ENCODE measurements at places on chromosomes 5 and 9.

GRCh38 chr5:44809215-44809955 lies 638 bp downstream of the MRPS30 start:
- peak; percentile 27 for DNase-seq

- no peak for DNase-seq
These were observed 143.6 kb downstream of the BOD1 start for GRCh38 chr5:173472784-173473278.

- no peak for DNase-seq
These were observed 45.2 kb upstream of the ANKRD31 start for GRCh38 chr5:75281716-75282465.

GRCh38 chr5:37184748-37185364 lies 64.3 kb downstream of the CPLANE1 start:
- DNase-seq = no peak

- no peak for DNase-seq
These were observed 373.1 kb upstream of the SMC2 start for GRCh38 chr9:103721056-103721455.

DNA sequence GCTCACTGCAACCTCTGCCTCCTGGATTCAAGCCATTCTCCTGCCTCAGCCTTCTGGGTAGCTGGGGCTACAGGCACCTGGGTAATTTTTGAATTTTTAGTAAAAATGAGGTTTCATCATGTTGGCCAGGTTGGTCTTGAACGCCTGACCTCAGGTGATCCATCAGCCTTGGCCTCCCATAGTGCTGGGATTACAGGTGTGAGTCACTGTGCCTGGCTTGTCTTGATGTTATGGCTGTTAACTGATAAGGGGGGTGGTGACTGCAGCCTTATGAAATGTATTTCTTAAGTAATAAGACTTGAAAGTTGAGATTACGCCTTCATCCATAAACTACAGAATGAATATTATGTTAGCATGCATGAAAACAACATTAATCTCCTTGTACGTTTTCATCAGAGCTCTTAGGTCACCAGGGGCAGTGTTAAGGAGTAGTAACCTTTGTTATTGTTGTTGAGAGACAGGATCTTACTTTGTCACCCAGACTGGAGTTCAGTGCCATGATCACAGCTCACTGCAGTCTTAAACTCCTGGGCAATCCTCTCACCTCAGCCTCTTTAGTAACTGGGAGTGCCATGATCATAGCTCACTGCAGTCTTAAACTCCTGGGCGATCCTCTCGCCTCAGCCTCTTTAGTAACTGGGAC lies 148.3 kb downstream of the ATP10B start:
- no peak for DNase-seq

GRCh38 chr9:112033237-112034215 lies 136.9 kb downstream of the UGCG start:
- DNase-seq = no peak

GRCh38 chr9:120608421-120608820 lies 28.5 kb upstream of the CDK5RAP2 start:
- no peak for DNase-seq

DNA sequence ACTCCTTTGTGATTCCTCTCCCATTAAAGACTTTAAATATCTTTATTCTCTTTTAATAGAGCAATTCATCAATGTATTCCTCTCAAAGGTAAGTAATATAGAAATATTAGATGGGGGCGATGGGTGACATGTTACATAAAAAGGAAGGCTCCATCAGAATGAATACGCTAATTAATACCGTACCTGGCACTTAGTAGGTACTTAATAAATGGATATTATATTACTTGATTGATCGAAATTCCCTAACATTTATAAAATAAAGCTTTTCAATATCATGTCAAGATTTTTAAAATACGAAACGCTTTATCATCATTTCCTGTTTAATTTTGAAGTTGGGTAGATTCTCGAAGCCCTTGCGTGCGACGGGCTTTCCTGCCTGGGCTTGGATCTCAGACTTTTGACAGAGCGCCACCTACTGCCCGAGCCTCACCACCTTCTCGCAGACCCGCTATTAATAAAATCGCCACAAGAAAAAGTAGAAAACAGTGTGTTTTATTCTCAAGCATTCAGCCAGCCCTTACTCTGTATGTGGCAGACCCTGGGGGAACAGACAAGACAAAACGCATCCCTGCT lies 99.4 kb downstream of the C5orf15 start:
- peak; percentile 56 for DNase-seq
